ENCODE measurements at places on chromosomes 3 and 15. TPM values are rescaled to one million over a fixed set of nuclear protein-coding genes. Genes with fewer than 3 reads are reported as not detected.

- DNase-seq: no peak
Measured at GRCh38 chr15:69957175-69957574, 140.5 kb downstream of the TLE3 start.

GRCh38 chr3:149553781-149554451 is 79.4 kb downstream of the TM4SF4 start:
- DNase-seq: no peak

GRCh38 chr3:31242026-31242960 is 290.4 kb upstream of the STT3B start:
- no peak for DNase-seq

DNA sequence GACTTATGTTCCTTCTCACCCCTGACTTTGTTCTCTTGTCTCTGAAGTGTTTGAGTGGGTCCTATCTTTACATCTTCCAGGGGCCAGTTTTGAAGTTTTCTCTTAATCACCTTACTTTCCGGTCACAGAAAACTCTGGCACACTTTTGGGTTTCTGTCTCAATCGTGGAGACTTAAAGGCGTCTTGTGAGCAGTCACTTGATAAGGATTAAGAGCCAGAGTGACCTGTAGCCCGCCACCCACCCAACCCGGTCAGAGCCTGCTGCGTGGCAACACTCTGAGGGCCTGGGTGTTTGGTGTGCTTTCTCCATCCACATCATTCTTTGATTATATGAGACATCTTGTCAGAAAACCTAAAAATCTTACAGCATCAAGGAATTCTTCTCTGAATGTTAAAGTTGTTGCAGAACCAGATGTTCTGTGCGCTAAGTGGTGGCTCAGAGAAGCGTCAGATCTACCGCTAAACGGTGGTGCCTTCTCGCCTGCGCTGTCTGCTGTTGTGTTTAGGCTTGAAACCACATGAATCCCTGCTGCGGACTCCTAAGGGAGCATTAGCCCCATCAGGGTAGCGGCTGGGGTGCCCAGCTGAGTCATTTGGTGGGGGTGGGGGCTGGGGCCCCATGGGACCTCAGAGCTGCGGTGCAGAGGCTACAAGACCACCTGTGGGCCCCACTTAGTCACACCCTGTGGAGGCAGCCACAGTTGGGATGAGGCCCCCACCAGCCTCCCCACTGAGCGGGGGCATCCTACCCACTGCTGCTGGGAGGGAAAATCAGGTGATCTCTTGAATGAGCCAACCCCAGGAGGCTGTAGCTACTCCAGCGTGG is 158.7 kb upstream of the BHLHE40 start:
- DNase-seq: no peak

DNA sequence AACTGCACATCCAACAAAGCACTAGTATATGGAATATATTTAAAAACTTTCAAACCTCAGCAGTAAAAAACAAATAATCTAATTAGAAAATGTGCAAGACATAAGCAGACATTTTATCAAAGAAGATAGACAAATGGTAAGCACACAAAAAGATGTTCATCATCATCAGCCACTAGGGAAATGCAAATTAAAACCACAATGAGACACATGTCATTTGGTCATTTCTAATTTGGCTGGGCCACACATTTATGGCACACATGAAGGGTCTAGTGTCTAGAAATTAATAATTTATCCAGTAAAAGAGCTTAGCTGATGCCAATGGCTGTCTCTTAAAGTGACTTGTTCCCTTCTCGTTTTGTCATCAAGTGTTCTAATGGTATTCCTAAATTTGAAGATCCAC is 45.8 kb downstream of the ARHGAP31 start:
- DNase-seq: no peak

DNA sequence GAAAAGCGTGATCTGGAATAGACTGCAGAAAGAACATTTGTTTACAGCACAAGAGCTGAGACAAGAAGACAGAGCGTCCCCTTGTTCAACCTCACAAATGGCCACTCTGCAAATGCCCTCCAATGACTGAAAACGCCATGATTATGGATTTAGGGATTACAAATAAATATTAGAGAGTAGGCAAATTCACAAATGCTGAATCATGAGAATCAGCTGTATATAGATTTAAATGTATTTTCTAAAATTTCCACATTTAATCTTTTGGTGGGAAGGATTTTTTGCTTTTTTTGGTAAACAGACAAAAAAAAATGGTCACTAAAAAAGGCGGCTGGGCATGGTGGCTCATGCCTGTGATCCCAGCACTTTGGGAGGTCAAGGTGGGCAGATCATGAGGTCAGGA is 10.6 kb upstream of the POLG start:
- DNase-seq: no peak

GRCh38 chr3:122365073-122365472 is 18.0 kb downstream of the MIX23 start:
- DNase-seq: no peak

The SCAMP5 gene
- not detected for polyA plus RNA-seq

The TRAT1 gene
- polyA plus RNA-seq: 0.24 TPM

The GALNT15 gene
- polyA plus RNA-seq: not detected

The CCDC54 gene
- not detected for polyA plus RNA-seq

The ZBED2 gene
- 2.0 TPM for polyA plus RNA-seq

All from naive B cell (primary cell).